ENCODE measurements at places on chromosomes 12 and 14. TPM values are rescaled to one million over a fixed set of nuclear protein-coding genes. Genes with fewer than 3 reads are reported as not detected.

DNA sequence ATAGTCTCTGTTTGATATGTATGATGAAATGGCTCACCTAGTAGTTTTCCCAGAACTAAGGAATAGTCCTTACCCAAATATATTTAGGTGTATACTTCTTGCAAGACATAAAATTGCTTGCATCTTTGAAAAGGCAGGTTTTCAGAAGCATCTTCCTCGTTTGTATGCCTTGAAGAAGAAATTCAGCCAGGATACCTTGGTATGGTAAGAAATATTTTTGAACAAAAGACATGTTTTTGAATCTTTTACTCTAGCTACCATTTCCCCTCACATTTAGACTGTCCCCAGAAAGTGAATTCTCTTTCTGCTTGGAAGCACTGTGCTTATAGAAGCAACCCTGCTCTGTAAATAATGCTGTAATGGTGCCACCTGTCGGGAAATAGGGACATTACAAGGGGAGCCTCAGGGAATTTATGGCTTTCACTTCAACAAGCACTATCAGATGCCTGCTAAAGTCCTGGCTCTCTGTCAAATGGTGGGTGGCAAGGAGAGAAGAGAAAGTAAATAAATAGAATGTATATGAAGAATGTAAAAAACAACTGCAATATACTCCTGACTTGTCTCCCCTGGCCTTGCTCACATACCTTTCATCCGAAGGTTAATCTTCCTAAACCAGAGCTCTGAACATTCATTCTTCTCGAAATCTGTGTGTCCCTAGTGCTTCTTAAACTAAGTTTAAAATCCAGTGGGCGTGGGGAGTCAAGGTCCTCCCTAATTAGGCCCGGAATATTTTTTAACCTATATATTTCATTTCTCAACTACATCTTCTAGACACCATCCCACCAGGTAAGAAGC, 6.1 kb downstream of the CCDC184 start:
- DNase-seq: peak; percentile 78

DNA sequence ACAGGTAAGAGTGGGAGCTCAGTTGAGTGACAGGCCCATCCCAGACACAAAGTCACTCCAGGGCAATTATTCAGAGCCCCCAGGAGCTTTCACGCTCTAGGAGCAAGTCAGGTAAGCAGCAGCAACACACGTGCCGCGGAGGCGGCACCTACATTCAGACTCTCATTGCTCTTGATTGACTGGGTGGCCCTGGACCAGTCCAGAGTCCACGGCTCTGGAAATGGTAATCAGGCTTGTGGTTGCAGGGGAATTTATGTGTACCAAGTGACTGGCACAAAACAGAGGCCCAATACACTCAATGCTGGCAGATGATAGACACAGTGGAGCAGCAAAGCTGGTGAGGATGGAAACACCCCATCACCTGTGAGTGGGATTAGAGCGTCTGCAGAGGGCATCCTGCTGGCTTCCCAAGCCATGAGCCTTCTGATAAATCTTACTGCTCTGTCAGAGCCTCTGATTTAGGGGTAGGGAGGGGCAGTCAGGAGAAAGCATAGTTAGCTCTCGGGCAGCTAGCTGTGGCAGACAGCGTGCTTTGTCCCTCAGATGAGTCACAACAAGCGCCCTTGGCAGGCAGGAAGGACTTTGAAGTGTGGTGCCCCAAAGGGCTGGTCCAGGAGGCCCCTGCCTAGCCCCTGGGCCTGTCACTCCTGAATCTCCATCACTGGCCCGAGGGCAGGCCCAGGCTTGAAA, 344.7 kb downstream of the CACNA1C start:
- DNase-seq: no peak

CLEC4C gene
- total RNA-seq: not detected

- no peak for DNase-seq
Measured at GRCh38 chr12:130703733-130704375, 12.2 kb downstream of the RIMBP2 start.

- DNase-seq: no peak
Measured at GRCh38 chr12:38477340-38478090, 160.9 kb downstream of the ALG10B start.

- no peak for DNase-seq
Measured at GRCh38 chr12:6535960-6536847, 1.9 kb downstream of the GAPDH start.

- DNase-seq: no peak
Measured at GRCh38 chr12:85405781-85406522, 125.9 kb downstream of the ALX1 start.

GRCh38 chr14:89270439-89271227, 146.4 kb downstream of the FOXN3 start:
- no peak for DNase-seq

GRCh38 chr14:65835501-65835900, 423.0 kb downstream of the FUT8 start:
- DNase-seq: no peak

DNA sequence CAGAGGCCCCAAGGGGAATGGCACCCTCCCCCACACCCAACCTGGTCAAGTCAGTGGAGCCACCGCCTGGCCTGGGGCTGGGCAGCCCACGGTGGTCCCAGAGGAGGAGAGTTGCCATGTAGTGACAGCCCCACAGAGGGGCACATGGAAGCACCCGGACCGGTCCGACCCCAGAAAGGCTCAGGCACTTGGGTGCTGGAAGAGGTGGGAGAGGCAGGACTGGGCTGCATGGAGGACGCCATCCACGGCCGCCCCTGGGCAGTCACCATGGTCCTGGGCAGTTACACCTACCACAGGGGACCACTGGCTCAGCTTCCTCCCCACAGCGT, 37.9 kb upstream of the TMEM179 start:
- DNase-seq: no peak

HOXC13 gene
- total RNA-seq: not detected

NOVA1 gene
- 1.5 TPM for total RNA-seq

ADGRD1 gene
- total RNA-seq: 0.70 TPM

GRCh38 chr12:62866451-62867082, 68.4 kb downstream of the PPM1H start:
- no peak for DNase-seq

PKP2 gene
- 0.45 TPM for total RNA-seq
